Suprapubic skin (tissue), 4 donors: ENCODE measurements at places on chromosomes 3 and 15. TPM values are rescaled to one million over a fixed set of nuclear protein-coding genes. Genes with fewer than 3 reads are reported as not detected.

DNA sequence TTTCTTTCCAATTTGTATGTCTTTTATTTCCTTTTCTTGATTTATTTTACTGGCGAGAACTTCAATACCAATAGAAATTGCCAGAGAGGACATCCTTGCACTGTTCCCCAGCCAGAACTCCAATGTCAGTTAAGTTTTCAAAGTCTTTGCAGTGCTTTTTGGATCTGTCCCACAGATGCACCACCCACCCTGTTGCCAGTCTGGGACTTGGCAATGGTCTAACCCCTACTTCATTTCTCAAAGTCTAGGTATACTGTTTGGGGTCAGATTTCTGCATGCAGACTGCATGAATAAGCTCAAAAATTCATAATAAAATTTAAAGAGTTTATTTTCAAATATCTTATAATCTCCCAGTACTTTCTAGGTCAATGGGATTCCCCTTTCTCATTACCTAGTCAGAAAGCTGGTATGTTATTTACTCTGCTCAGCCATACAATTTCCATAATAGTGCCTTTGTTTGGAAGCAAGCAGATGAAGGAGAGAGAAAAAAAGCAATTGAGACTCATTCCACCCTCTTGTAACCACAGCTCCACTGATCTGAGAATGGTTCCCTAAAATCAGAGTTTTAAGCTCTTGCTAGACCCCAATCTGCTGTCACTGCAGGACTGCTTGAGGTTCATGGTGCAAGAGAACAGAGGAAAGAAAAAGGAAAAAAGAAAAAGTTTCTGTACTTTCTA is 125.9 kb upstream of the PLXND1 start:
- no peak for DNase-seq

DNA sequence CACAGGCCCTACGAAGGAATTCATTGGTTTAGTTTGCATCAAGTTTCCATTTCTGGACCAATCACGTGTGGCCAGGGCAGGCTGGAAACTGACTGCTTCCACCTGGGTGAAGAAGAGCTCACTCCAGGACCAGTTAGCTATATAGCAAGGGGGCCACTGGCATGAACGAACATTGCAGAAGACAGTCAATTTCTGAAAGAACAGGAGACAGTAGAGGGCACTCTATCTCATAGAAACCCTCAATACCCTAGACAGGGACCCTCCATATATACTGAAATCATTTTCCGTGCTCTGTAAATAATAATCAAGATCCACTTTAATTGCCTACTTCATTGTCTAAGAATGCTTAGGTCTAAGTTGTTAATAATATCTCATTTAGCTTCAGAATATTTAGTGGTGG is 215.6 kb downstream of the CADPS start:
- no peak for DNase-seq

- DNase-seq, result no peak
These were observed 82.1 kb upstream of the PRTG start for GRCh38 chr15:55824857-55825613.

SLC12A8 gene
- total RNA-seq, result 2.5 TPM

RBPMS2 gene
- total RNA-seq, result 0.68 TPM

CFAP100 gene
- total RNA-seq, result not detected

- DNase-seq, result no peak
These were observed 141.9 kb upstream of the C2CD4B start for GRCh38 chr15:62306851-62307504.

CATSPER2 gene
- total RNA-seq, result 1.8 TPM

GRCh38 chr3:36893826-36894225 is 51.0 kb downstream of the TRANK1 start:
- no peak for DNase-seq

GRCh38 chr3:193271101-193271840 is 30.2 kb downstream of the PLAAT1 start:
- DNase-seq, result no peak

TMC3 gene
- not detected for total RNA-seq

U2SURP gene
- total RNA-seq, result 55.5 TPM

NKIRAS1 gene
- total RNA-seq, result 9.0 TPM

GRCh38 chr3:194720048-194720447 is 34.4 kb downstream of the FAM43A start:
- DNase-seq, result no peak

RGMA gene
- 18.7 TPM for total RNA-seq

DNA sequence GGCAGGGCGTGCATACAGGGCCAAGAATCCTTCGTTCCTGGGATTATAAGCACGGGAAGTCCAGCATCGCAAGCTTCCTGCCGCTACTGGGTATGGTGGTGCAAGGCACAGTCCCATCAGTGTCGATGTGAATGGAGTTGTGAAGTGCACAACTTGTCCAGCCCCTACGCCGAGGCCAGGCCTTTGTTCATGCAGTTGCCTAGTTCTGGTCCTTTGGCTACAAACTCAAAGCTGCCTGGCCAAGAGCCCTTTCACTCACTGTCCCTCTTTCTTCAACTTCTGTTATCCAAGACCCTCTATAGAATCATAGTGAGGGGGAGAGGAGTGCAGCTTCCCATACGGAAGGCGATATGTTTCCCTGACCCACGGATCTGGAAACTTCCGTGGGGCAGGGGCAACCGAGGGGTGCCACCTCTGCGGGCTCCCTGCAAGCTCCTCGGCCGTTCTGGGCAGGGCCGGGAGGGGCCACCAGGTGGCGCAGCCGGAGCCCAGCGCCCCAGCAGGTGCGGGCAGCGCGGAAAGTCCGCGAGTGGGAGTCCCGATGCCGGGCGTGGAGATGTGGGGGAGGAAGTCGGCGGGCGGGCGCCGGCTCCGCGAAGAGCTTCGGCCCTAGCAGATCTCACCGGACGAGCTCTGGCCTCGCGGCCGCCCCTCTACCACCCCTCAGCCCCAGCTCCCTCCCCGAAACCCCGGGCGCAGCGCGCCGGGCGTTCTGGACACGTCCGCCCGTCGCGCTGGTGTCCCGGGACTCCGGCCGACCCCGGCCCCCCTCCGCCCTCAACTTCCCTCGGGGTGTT is 693 bp downstream of the RASGRP1 start:
- peak; percentile 64 for DNase-seq
